ENCODE measurements at places on chromosomes 2 and 18. TPM values are rescaled to one million over a fixed set of nuclear protein-coding genes. Genes with fewer than 3 reads are reported as not detected.

- no peak for DNase-seq
Measured at GRCh38 chr2:19671916-19672315, 229.9 kb downstream of the TTC32 start.

DNA sequence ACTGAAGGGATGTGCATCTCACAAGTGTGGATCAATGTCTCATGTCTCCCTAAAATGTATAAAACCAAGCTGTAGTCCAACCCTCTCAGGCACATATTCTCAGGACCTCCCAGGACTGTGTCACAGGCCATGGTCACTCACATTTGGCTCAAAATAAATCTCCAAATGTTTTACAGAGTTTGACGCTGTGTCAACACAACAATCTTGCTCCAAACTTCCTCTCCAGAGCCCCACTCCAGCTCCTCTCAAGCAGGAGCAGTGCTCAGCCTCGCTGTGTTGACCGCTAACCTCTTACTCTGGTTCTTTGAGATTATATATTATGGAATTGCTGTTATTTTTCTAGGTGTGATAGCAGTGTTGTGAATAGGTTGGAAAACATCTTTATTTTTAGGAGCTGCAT lies 56.2 kb downstream of the CYP27C1 start:
- DNase-seq: no peak

GRCh38 chr2:174738841-174739240 lies 25.4 kb downstream of the CHRNA1 start:
- DNase-seq: no peak

DNA sequence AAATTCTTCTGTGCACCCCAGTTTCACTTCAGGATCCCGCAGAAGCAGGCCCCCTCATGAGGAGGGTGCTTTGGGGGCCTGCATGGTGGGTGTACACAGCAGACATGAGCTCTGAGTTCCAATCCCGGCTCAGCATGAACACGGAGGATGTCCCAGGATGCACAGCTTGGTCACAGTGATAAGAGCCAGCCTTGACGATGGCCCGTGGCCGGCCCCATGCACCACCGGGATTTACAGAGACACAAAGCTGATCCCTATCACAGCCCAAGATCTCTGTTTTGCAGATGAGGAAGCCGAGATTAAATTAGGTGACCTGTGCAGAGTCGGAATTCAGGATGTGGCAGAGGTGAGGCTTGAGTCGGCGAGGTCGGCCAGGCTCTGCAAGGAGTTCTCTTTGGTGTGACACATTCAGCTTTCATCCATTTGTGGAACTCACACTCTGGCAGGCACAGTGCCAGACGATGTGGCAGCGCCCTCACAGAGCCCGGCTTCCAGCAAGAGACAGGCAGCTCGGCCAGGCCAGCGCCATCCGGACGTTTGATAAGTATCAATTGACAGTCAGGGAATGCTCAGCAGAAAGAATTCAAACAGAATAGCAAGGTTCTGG lies 456.3 kb upstream of the MYT1L start:
- DNase-seq: no peak

DNA sequence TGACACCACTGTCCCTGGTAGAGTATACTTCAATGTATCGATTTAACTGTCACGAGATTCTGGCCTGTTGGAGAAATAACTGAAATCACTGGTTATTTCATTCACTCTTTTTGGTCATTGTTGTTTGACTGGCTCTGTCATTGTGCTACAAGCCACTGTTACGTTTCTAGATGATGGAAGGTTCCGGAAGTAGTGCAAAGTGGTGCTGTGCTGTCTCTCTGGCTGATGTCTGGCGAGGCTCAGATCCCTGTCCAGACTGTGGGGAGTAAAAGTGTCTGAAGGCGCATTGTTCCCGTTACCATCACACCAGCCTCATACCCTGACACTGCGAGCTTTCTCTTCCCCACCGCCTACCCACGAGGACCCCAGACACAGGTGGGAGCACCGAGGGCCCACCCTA lies 11.7 kb downstream of the CNDP1 start:
- no peak for DNase-seq

- no peak for DNase-seq
Measured at GRCh38 chr2:145012214-145012670, 492.3 kb upstream of the ZEB2 start.

DNA sequence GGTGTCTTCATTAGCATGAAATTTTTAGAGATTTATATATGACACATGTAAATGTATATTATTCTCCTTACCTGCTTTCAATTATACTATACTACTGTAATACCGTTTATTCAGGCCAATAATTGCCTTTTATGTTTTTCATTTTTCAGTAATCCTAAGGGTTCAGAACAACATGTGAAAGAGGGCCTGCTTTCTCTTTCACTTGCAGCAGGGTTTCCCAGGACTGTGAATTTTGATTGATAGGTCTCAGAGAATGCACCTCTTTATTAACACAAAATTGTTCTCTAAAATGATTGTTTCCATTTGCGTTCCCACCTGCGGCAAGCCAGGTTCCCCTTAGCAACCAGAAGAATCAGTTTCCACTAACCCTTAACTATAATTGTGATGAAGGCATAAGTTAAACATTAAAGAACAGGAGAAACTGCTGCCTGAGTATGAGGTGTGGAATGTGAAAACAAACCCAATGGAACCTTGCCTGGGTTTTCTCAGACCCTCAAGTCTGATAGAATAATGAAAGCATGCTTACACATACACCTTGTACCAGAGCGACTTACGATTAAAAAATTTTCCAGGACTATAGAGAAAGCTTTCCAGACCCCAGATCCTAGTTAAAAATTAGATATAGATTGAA lies 1591.2 kb upstream of the LRRTM1 start:
- no peak for DNase-seq

GRCh38 chr18:26504831-26505230 lies 43.5 kb downstream of the KCTD1 start:
- DNase-seq: no peak

- DNase-seq: no peak
Measured at GRCh38 chr2:134389381-134389780, 135.5 kb downstream of the MGAT5 start.

DNA sequence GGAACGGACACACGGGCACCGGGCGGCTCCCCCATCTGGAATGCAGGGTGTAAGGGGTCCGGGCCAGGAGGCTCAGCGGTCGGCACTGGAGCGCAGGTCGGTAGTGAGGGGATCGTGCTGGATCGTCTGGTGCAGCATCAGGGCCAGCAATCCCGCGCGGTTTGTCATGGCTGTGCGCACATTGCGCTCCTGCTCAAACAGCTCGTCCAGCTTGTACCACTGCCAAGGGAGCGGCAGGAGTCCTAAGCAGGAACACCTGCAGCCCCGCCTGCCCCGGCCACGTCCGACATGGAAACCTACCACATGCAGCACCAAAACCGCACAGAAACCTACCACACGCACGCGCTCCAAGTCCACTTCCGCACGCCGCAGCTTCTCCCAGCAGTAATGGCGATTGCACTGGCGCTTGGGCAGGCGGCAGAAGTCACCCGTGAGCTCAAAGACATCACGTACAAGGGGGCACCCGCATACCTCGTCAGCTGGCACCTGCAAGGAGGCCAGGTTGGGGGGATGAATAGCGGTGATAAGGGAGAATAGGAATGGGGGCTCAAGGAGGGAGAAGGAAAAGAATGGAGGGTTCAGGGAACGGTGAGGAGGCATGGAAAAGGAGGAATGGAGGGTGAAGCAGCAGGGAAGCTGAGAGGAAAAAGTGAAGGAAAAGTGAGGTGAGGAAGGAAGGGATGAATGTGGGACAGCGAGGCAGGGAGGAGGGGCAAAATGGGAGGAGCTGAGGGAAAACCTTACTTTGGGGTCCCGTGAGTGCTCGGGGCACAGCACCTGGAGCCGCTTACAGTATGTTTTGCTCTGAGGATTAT lies 1.4 kb upstream of the MBD1 start:
- DNase-seq: no peak

DNA sequence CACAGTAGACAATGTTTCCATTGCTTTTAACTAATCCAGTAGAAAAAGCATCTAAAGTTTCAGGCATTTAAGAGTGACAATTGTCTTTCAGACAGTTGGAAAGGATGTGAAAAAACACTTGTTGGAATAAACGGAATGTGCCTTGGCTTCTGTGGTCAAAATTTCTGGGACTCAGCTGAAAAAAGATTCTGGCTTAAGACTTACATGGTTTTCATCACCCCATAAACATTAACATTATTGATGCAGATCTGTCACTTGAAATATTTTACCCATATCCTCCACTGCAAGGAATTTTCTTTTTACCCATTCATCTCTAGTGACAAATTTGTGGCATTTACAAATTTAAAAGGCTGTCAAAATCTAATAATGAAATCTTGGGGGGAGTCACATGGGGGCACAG lies 166.0 kb downstream of the SRBD1 start:
- DNase-seq: no peak

DNA sequence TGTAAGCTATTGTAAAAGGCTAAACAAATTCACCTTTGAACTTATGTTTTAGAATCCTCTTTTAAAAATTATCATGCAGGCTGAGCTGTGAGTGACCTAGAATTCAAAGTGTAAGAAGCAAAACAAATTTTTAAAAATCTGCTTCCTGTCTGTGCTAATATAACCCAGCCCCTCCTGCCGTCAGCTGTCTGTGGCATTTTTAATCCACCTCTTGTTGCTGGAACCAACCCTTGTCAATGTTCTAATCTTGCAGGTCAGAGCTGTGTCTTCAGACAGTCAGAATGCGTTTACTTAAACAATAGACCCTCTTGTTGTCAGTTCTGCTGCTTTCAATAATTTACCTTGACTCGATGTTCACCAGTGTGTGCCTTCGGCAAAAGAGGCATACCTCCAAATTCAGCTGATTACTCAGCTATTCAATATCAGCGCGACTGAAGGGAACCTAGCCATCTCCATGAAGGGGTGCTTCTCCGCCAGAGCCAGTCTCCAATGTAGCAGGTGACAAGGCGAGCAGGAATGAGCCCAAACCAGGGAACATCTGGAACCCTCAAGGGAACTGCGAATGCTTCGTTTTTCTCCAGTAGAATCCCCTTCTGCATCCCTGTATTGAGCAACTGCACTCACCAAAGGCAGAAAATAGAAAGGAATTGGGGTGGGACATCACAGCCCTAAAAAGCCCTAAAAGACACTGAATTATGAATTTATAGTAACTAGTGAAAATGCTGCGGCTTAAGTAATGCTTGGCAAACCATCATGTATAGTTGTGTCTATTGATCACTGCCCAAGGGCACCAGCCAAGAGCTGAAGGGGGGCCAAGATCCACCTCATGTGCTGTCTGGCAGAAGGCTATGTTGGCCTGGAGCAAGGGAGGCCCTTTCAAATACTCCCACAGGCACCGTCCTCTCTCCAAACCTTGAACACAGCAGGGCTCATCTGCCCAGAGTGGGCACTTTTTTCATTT lies 62.5 kb downstream of the LYPD6B start:
- DNase-seq: no peak

- DNase-seq: no peak
Measured at GRCh38 chr2:134839649-134840048, 1.2 kb downstream of the ACMSD start.

DNA sequence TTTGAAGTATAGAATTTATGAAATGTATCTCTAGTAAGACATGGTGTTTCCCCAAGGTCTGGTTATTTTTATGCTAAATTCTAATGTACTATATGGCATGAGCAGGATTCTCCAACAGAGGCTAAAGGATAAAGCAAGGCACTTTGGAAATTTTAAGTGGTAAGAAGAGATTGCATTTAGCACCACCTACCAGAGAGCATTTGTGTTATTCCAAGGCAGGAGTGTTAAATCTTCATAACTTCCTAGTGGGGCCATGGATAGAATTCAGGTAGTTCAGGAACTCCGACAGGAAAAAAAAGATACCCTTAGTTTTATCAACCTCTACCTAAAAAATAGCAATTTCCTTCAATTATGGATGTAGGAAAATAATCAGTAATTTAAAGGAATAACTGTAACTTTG lies 497.4 kb upstream of the CRIM1 start:
- no peak for DNase-seq

- DNase-seq: peak; percentile 77
Measured at GRCh38 chr2:47070920-47071824, 83.9 kb downstream of the STPG4 start.

- DNase-seq: no peak
Measured at GRCh38 chr18:11305507-11305906, 156.1 kb upstream of the PIEZO2 start.

DNA sequence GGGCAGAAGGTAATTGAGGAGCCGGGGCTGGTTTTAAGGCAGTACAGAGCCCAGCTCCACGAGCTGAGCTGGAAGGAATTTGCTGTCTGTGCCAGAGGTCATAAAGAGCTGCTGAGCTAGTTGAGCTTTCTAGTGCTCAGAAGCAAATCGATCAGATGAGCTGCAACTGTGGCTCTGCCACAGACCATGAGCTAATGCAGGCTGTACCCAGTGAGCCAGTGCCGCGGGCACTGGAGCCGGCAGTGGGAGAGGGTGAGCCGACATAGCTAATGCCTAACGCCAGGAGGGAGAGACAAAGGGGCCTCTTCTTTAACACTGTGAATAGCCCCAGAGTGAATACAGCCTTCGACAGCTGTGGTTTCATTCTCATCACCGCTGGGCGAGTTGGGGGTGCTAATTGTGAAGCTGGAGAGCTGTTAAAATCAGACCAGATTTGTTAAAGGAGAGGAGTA lies 410.1 kb upstream of the TCF4 start:
- DNase-seq: no peak

DNA sequence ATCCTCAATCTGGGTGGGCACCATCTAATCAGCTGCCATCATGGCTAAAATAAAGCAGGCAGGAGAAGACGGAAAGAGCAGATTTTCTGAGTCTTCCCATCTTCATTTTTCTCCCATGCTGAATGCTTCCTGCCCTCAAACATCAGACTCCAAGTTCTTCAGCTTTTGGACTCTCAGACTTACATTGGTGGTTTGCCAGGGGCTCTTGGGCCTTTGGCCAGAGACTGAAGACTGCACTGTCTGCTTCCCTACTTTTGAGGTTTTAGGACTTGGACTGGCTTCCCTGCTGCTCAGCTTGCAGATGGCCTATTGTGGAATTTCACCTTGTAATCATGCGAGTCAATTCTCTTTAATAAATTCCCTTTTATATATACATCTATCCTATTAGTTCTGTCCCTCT lies 36.6 kb downstream of the DIPK1C start:
- no peak for DNase-seq

- peak; percentile 56 for DNase-seq
Measured at GRCh38 chr18:49560624-49561288, 1.1 kb upstream of the LIPG start.

DNA sequence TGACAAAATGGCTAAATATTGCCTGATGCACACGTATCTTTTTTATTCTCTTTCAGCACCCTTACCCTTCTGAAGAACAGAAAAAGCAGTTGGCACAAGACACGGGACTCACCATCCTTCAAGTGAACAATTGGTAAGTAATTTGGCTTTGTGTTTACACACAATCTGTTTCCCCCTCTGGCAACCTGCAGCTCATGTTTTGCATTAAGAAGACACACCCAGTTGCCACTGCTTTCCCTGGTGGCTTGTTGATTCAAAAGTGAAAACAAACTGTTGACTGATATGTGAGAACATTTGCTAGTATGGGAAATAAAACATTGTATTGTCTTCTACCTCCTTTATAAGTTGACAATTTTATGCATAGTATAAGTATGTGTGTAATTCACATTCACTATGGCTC lies 113.0 kb downstream of the MEIS1 start:
- DNase-seq: no peak

RAB17 gene
- 104 TPM for total RNA-seq

EGR4 gene
- not detected for total RNA-seq

RESP18 gene
- total RNA-seq: not detected

RBM43 gene
- total RNA-seq: 3.1 TPM

LAMA3 gene
- 71.8 TPM for total RNA-seq

RETREG2 gene
- 124 TPM for total RNA-seq

RPRM gene
- total RNA-seq: 2.0 TPM

TNP1 gene
- not detected for total RNA-seq

Measured in transverse colon (tissue), 4 donors.